ENCODE measurements at places on chromosomes 4 and X.

DNA sequence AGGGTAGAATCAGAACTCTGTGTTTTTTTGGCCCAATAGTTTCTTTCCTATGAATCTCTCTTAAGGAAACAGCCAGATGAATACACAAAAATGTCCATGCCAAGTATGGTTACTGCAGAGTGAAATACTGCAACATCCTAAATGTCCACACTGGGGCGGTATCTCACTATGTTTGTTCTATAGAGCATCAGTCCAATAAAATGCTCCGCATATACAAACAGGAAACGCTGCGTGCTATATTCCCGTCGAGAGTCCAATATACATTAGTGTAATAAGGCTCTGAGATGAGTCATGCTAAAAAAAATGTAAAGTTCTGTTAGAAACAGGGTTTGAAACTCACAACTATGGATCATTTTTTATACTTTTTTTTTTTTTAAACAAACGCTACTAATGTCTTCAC lies 72.9 kb upstream of the ENOX2 start:
- no peak for DNase-seq

- DNase-seq = no peak
Observed at GRCh38 chrX:126825566-126826193, 6.2 kb downstream of the PRR32 start.

DNA sequence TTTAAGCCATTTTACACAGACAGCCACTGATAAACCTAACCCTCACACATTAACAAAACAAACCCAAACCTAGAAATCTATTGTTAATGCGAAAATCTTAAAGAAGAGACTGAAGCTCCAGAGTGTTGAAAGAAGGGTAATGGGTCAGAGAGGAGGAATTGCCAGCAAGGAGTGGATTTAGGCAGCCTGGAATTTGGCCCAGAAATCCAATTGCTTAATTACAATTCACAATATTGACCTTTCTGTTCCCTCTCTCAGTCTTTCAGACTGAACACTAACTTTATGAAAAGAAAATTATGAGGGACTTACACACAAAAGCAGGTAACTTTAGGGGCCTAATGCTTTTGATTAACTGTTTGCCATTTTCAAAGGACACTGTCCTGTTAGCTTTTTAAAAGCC lies 185.2 kb upstream of the GPC4 start:
- no peak for DNase-seq

GRCh38 chr4:26105815-26106699 lies 192.0 kb downstream of the SMIM20 start:
- no peak for DNase-seq

DNA sequence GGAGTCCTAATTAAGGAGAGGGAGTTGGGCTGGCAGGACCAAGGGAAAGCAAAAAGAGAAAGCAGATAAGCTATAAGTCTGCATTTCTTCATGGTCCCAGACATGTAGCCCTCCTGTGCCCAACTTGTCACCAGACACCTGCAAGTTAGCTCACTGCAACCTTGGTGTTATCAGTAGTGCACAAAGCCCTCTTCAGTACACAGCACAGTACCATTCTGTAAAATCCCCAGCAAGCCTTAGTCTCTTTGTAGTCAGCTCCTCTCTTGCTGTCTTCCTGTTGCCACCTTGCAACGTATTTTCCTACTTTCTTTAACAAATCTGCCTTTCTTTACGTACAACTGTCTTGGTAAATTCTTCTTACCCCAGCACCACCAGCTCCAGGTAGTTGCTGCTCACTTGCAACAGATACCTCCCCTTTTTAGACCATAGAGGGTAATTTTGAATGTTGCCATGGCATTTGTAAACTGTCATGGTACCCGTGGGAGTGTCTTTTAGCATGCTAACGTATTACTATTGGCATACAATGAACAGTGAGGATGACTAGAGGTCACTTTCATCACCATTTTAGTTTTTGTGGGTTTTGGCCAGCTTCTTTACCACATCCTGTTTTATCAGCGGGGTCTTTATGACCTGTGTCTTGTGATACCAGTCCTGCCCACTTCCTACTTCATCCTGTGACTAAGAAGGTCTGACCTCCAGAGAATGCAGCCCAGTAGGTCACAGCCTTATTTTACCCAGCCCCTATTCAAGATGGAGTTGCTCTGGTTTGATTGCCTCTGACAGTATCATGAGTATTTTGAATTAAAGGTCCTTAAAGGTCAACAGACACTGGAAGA lies 28.3 kb upstream of the AP1S2 start:
- no peak for DNase-seq

- no peak for DNase-seq
Observed at GRCh38 chr4:7909463-7910262, 30.0 kb downstream of the AFAP1 start.

GRCh38 chr4:140568507-140569306 lies at the start of gene UCP1:
UCP1 (minus strand) TSS chr4:140568961; CDS start chr4:140568729, 232 bp downstream.
- DNase-seq = no peak

GRCh38 chrX:66602381-66602938 lies 36.4 kb downstream of the EDA2R start:
- DNase-seq = no peak

DNA sequence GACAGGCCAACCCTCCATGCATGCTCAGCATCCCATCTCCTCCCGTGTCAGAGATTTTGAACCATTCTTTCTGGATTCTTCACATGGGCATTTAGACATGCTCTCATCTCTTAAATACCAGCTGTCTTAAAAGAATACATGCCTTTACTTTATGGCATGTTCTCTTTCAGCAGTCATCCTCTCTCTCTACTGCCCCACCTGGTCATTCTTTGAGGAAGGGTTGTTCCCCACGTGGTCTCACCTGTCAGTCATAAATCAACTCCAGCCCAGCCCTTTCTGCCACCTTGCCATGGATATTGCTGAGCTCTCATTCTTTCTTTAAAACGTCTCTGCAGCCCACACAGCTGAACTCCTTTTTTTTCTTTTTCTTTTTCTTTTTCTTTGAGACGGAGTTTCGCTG lies 111.3 kb downstream of the ARHGAP10 start:
- no peak for DNase-seq

GRCh38 chr4:21555083-21555482 lies 393.5 kb downstream of the KCNIP4 start:
- no peak for DNase-seq

DNA sequence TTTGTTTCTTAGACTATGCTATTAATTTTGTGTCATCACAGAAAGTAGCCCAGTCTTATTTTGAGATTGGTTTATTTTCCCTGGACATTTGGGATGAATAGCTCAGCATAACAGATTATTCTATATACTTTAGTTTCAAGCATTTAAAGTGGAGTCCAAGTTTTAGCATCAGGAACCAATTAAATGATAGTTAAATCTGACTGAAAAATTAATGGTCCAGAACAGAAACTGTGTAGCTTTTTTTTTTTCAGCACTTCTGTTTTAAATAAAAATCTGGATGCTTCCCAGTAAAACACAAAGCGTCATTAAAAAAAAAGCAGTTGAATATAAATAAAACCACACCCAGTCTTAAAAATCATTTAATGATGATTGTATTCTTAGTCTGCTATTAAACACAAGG lies 59.4 kb upstream of the PITX2 start:
- no peak for DNase-seq

GRCh38 chr4:88605736-88606135 lies 13.5 kb downstream of the HERC3 start:
- no peak for DNase-seq

- no peak for DNase-seq
Observed at GRCh38 chrX:54496517-54496852, 451 bp upstream of the FGD1 start.

- DNase-seq = no peak
Observed at GRCh38 chr4:174933083-174933482, 14.9 kb downstream of the ADAM29 start.

DNA sequence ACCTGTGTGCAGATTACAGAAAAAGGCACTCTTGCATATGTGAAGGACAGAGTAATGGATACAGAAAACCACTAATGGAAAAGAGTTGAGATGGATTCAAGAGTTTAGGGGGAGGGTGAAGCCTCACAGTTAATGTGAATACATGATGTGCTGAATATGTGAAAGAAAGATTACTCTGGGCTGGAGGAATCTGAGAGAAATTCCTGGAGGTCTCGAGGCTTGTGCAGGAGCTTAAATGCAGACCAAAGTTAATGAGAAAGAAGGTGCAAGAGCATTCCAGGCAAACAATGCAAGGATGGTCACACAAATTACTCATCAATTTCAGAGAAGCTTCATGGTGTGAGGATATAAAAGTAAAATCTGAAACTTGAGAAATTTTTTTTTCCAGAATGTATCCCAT lies 768.8 kb downstream of the STPG2 start:
- DNase-seq = no peak

GRCh38 chrX:22347491-22347890 lies 74.8 kb downstream of the CBLL2 start:
- no peak for DNase-seq

DNA sequence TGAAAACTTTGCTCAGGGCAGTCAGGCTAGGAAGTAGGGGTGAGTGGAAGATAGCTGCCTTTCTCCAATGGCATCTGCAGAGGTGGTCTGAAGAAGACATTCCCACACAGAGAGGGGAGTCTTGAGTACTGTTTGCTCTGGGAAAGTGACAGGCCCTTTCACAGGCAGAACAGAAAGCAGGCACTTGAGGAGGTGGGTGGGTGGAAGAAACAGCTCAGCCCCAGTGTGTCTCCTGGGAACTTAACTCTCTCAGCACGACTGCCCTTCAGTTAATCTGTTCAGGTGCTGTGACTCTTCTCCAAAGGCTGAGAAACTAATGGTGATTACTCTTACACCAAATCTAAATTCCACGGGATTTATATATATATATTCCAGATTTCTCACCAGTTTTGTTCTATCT lies 28.3 kb downstream of the ENOPH1 start:
- DNase-seq = no peak

- DNase-seq = no peak
Observed at GRCh38 chr4:62709618-62710252, 1509.6 kb downstream of the ADGRL3 start.

- DNase-seq = no peak
Observed at GRCh38 chr4:24405341-24405740, 179.0 kb downstream of the DHX15 start.

- DNase-seq = no peak
Observed at GRCh38 chr4:47071901-47072341, 40.6 kb downstream of the GABRB1 start.

DNA sequence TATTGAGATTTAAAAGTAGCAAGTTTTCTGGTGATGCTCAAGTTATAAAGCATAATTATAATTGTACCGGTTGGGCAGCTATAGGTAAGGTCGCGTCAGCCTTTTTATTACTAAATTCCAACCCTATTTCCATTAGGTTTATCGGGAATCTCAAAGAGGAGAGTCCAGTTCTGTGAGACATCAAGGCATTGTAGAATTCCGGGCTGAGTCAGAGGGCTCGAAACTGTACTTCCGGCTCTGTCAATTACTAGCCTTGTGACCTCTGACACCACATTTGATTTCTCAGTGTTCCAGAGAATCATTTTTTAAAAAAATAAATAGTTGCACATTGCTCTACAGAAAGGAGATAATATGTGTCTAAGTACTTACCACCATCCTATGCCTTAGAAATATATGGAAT lies 4.3 kb downstream of the IL1RAPL1 start:
- DNase-seq = no peak

DNA sequence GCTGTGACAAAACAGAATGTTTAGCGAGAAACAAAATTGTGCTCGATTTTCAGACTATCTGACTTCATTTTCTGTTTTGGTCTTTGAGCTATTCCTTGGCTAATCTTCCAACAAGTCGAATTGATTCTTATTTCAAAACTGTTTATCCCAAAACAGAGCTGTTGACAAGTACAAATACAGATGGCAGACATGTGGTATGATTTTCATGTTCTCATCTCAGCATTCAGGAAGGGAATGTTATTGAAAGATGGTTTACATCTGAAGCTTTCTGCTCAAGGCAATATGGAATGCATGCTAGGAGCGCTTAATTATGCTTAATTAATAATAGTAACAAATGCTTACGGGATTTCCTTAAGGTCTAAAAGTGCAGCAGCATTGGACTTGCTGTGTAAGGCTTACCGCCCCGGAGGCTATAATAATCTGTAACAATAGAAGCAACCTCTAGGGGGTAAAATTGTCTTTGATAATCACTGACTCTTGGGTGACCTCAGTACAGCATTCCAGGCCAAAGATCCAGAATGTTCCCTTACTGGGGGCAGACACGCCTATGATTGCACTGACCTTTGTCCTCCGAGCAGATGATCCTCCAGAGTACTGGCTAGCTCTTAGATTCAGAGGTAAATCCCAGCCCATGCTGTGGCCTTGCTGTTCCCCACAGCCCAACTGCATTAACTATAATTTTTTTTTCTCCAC lies 16.4 kb downstream of the LSM6 start:
- DNase-seq = no peak

DNA sequence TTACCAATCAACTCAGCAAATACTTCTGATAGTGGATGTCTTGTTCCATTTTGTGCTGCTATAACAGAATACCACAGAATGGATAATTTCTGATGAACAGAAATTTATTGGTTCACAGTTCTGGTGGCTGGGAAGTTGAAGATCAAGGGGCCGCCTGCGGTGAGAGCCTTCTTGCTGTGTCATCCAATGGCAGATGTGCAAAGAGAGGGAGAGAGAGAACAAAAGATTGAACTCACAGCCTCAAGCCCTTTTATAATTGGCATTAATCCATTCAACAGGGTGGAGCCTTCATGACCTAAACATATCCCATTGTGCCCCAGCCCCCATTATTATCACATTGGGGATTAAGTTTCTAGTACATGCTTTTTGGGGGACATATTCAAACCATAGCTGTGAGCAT lies 86.1 kb downstream of the ADGRG4 start:
- DNase-seq = no peak

DNA sequence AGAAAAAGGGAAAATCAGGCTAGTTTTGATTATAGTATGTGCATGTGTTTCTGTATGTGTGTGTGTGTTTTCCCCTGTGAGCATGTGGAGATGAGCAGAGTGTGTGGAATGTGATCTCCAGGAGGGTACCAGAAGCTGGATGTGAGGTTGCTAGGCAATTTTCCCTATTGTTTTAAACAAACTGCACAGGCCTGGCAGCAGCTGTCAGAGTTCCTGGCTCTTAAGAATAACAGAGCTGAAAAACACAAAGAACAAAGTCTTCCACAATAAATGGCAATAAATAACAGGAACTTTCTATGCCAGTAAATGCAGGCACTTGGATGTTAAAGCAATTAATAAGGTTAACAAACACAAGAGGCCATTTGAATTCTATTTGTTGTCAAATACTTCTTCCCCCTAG lies 344.6 kb upstream of the CTSO start:
- DNase-seq = no peak

GRCh38 chrX:154531626-154532025 lies 15.0 kb downstream of the G6PD start:
- no peak for DNase-seq

GRCh38 chr4:162761965-162762364 lies 404.7 kb downstream of the NAF1 start:
- no peak for DNase-seq

DNA sequence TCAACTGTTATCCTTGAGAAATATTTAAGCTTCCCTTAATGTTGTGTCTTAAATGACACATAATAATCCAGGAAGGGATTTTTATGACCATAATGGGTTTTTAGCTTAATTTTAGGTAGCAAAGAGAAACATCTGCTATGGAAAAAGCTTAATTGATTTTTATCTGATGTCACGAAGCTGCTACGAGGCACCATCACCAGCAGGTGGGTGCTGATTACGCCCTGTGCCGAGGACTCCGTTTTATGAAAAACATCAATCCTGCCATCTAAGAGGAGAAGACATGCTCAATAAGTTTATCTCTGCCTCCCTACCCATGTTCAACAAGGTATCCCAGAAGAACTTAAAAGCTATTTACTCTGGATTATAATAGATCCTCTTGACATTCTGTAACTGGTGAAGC lies 280.6 kb upstream of the ZFP42 start:
- no peak for DNase-seq

All from stimulated activated CD8-positive, alpha-beta memory T cell treated with anti-CD3 and anti-CD28 coated beads, Interleukin-2, amount 100 ng/mL, for 1 hour (primary cell).